Inflammatory macrophage (primary cell): ENCODE measurements at places on chromosomes 12 and 14.

DNA sequence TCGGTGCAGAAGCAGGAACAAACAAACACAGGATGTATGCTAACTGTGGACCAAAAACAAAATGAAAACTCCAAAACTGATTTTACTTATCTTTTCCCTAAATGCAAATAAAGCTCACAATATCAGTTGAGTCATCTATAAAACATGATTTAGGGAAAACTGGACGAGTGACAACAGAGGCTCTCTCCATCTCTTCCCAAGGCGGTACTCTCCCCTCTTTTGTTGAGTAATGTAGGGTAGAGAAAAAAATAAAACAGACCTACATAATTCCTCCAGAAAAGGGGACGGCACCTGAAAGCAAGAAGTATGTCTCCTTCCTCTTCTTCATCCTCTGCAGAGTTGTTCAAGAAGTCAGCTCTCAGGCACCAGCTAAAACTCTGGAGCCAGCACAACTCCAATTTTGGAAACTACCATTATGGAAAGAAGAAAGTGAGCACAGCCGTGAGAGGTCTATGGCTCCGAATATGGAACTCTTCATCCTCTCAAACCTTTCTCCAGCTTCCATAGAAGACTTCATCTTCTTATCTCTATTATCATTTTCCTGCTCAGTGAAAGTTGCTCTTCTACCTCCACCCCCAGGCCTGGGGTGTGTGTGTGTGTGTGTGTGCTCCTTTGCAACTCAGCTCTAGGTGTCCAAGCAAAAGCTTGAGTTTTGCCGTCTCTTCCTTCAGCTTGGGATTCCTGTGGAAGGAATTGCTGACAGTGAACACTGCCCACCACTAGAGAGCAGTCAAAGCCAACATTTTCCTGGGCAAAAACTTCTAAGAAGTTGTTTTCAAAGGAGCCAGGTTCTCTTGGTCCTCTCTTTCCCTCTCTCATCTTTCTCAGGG is 155.4 kb downstream of the DIO2 start:
- DNase-seq: no peak

DNA sequence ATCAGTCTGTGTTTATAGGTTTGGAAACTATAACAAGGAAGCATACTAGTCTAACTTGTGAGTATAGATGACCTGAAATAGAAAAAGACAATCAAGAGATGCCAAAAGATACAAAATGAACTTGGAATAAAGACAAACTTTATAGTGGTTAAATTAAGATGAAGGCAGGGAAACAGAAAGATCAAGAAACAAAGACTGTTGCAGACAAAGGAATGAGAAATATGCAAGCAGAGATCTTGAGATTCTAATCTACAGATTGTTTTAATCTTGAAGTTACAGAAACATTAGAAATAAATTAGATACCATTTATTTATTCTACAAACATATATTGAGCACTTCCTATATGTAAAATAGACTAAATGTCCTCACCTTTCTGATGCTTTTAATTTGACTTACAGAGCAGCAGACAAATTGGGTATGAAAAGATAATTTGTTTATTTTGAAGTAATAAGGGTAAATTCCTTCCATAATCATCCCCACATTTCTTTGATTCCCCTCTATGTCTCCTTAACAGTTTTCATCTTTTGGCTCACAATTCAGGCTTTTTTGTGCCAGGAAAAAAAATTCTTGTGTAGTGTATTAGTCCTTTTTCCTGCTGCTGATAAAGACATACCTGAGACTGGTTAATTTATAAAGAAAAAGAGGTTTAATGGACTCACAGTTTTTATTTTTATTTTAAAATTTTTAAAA is 134.4 kb downstream of the KITLG start:
- no peak for DNase-seq

DNA sequence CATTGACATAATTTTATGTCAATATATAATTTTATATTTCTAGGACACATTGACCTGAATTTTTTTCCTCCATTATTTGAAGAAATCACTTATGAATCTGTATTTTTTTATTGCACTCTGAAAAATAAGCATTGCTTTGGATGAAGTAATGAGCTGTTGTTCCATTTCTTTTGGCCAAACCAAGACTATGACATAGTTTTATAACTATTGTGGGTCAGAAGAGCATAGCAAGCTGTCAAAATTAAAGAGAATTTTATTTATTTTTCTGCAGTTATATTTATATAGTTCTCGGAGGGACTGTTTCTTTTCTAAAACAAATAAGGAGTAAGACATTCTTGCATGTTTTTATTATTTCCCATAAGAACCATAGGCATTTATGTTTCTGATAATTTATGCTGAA is 8.5 kb downstream of the C12orf75 start:
- DNase-seq: no peak

DNA sequence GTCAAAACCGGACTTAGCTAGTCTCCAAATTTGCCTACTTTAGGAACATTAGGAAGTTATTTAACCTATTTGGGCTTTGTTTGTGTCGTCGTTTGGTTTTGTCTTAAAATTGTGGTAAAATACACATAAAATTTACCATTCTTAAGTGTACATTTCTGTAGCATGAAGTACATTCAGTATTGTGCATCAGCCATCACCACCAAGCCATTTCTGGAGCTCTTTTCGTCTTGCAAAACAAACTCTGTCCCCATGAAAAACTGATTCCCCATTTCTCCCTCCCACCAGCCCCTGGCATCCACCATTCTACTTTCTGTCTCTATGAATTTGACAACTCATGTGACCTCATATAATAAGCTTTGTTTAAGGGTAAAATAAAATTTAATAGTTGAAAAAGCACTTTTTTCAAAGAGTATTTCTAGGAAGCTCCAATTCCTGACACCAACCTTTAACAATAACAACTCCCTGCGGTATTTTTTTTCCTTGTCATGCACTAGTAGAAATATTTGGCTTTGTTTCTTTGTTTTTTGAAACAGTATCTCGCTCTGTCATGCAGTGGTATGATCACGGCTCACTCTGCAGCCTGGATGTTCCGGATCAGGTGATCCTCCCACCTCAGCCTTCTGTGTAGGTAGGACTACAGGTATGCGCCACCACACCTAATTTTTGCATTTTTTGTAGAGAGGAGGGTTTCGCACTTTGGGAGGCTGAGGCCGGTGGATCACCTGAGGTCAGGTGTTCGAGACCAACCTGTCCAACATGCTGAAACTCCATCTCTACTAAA is 3.6 kb upstream of the UBC start:
- DNase-seq: peak; percentile 81

GRCh38 chr12:27779416-27779919 is 565 bp upstream of the KLHL42 start:
- DNase-seq: peak; percentile 3

DNA sequence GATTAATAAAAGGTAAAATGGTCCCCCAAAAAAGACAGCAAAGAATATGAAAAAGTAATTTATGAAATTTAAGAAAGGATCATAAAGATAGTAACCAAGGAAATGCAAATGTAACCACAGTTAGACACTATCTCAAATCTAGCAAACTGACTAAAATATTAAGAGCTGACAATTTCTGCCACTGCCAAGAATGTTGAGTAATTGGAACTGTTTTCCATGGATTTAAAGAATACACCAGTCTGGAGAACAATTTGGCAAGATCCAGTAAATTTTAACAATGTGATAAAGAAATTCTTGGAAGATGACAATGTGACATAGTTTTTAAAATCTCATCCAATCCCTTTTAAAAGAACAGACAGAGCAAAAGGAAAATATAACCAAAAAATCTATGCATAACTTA is 798.0 kb upstream of the MGAT4C start:
- no peak for DNase-seq

DNA sequence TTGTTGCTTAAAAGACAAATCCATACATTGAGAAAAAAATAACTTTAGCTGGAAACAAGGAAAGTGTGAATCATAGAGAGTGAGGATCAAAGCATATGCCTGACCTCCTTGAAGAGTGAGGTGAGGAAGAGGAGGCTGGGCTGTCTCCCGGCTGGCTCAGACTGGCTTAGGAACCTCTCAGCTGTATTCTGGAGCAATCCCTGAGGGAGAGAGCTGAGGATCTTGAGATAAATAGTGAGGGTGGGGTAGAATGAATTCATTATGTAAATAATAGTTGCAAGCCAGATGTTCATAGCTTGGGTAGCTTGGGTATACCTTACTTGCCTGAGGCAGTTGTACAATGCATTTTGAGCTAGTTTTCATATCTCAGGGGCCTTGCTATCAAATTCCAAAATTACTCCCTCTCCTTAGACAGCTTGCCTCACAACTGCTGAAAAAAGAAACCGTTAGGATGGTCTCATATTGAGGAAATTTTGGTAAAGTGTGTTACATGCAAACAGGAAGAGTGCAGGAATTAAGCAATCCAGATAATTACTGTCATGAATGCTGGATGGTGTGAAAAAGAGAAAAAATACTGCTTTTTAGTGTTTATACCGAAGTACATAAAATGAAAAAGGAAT is 30.5 kb upstream of the SLC15A5 start:
- DNase-seq: no peak

DNA sequence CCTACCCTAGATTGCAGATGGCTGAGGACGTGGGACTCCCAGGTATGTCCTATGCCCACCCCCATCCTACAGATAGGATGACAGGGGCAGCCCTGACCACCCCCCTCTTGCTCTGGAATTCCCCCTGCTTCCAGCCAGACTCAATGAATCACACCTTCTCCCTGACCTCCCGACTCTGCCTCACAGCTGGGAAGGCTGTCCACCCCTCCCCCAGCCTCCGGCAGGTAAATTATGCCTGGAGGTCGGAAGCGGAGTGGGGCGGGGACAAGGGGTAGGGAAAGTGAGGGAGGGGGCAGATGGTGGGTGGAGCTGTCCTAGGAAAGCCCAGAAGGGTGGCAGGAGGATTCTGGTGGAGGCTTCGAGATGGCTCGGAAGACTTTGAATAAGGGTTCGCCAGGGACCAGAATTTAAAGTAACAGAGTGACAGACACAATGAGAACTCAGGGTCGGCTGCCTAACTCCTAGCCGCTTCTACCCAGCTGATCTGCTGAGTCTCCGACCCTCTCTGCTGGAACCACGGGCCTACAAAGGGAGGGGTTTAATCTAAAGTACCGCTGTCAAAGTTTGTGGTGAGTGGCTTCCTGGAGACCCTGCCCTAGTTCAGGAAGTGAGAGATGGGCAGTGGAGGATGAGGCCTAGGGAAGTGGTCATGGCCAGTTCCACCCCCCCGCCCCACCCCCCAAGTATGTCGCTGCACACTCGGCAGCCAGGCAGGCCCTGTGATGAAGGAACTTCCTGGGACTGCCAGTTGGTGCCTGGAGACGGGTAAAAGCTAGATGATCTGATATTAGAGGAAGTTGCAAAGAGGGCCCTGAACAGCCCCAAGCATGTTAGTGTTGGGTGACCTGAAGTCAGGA is 4.2 kb downstream of the PLEKHG3 start:
- DNase-seq: peak; percentile 75

DNA sequence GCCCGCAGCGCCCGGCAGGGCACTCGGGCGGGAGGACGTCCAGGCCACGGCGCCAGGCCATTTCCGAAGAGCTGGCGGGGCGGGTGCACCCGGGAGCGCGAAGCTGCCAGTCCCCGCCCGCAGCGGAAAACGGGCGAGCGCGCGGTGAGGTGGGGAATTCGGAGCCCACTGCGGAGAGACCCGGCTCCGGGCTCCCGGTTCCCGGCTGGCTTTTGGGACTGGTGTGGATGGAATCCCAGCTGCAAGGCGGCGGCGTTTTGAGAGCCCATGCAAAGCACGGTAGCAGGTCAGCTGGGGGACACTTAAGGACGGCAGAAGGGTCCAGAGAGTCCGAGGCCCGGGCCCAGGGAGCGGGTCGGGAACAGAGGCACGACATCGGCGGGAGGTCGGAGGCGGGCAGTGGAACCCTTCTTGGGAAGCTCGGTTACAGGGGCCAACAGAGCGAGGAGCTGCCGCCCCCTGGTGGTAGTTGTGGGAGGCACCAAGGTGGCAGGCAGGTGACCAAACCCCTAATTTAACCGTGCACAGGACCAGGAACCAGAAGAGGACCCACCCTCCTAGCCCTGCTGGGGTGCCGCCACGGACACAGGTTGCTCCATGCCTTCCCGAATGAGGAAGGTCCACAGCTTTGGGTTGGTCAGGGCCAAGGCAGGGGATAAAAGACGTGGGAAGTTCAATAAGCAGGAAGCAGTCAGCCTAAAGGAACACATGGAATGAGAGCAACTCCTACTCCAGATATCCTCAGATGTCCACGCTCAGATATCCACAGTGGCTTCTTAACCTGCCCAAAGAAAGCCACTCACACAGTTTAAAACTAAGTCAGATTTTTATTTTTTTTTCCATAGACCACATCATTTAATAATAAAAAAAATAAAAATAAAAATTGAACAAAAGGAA is 685 bp upstream of the CDH24 start:
- DNase-seq: peak; percentile 68

GRCh38 chr12:43882578-43883178 is 46.8 kb downstream of the TMEM117 start:
- peak; percentile 59 for DNase-seq
